ENCODE measurements at places on chromosomes 1 and 21. TPM values are rescaled to one million over a fixed set of nuclear protein-coding genes. Genes with fewer than 3 reads are reported as not detected.

ADAM30 gene
- total RNA-seq = not detected

PCSK9 gene
- total RNA-seq = 0.41 TPM

SPATA45 gene
- 1.3 TPM for total RNA-seq

MYOG gene
- not detected for total RNA-seq

TMEM200B gene
- 15.4 TPM for total RNA-seq

SLC5A9 gene
- total RNA-seq = not detected

LHX8 gene
- not detected for total RNA-seq

HJV gene
- not detected for total RNA-seq

GPA33 gene
- not detected for total RNA-seq
